ENCODE measurements at places on chromosomes 3 and 15.

DNA sequence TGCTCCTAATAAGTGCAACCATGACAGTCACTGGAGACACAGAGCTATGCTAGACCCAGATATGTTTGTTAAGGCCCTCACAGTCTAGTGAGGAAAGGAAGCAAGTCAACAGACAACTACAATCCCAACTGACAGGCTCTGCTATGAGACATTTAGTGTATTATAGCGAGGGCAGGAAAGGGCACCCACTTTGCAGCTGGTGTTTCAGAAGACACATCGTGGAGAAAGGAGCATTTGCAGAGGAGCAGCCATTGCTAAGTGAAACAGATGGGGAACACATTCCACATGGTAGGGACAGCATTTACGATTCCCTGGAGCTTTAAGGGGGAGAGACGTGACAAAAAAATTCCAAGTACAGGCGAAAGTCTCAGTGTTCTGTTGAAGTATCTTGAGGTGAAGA, 685.6 kb downstream of the AGBL1 start:
- DNase-seq, result no peak

GRCh38 chr15:89822951-89823711, 8.5 kb upstream of the ANPEP start:
- no peak for DNase-seq

DNA sequence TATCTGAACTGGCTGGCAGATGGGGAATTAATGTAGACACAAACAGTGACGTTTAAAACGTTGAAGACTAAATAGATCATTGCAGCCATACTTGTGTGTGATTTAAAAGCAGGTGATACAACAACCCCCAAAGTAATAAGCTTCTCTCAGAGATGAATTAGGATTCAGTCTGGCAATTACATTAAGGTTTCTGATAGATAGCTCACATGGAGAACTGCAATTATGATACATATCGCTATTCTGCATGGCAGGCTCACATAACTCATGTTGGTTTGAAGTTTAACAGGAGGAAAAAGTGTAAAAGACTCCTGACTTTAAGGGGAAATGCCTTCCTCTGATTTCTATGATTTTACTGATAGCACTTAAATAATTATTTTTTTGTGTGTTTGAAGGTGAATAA, 196.9 kb downstream of the CLSTN2 start:
- DNase-seq, result no peak

GRCh38 chr15:41292521-41292920, 39.9 kb downstream of the OIP5 start:
- DNase-seq, result no peak

- no peak for DNase-seq
Measured at GRCh38 chr3:187717572-187717971, 15.2 kb upstream of the RTP2 start.
